ENCODE measurements at places on chromosomes 3 and 15.

DNA sequence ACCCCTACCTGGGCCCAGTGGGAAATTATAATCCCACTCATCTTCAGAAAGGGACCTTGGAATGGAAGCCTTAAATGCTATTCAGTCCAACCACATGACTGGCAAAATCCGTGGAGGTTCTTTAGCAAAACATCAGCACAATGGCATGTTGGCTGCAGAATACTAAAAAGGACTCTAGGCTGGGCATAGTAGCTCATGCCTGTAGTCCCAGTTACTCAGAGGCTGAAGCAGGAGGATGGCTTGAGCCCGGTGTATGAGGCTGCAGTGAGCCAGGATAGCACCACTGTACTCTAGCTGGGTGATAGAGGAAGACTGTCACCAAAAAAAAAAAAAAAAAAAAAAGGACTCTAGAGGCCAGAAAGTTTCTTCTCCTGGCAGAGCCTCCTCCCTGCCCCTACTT lies 60.6 kb upstream of the RYK start:
- no peak for DNase-seq

- no peak for DNase-seq
Observed at GRCh38 chr3:168975576-168975975, 687.9 kb downstream of the MECOM start.

GRCh38 chr3:188446014-188446413 lies 292.1 kb downstream of the LPP start:
- DNase-seq: no peak

- DNase-seq: no peak
Observed at GRCh38 chr3:23726811-23727548, 78.8 kb upstream of the UBE2E1 start.

DNA sequence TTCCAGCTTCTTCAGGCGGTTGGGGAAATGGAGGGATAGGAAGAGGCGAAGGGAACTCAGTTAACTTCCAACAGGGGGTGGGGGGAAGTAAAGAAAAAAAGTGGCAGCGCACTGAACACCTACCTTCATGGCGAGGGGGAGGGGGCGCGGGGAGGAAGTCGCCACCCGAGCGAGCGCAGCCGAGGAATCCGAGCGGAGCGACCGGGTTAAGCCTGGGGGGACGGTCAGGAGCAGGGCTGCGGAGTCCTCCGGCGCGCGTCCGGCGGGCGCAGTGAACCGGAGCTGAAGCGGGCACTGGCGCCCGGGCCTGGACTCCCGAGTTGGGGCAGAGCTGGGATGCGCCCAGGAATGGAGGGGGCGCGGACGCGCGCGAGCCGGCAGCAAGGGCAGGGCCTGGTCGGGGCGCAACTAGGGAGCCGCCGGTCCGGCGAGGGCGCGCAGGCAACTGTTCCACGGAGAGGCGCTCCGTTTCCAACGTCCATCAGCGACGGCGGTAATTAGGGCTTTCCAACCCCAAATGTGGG lies at the start of gene WNT5A:
TSS of gene WNT5A (minus strand) at position 450 of the 524 bp plus-strand sequence. CDS start at position 129, 321 bp downstream.
- DNase-seq: no peak

DNA sequence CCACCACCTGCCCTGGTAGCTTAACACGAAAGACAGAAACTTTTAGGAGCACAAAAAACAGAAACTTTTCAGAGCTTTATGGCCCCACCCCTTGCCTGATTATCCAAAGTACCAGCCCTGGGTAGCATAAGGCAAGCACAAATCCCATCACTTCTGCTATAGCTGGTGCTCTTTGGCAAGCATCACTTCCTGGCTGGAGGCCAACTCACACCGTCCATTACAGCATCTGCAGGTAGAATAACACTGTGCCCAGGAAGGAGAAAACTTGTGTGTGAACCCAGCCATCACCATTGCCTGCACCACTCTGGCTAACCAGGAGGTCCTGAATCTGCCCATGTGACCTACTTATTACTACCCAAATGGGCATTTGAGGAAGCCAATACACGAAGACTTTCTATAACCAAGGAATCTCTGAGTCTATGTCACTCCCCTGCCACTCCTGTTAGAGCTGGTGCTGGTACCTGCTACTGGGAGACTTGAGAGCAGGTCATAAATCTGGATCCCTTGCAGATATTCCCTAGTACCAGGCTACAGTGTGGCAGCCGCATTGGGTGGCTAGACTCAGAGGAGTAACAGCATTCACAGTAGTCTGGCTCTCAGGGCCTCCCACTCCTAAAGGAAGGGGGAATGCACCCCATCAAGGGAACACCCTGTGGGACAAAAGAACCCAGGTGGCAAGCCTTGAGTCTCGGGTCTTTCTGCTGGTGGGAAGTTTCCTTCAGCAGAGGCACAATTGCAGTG lies 73.3 kb upstream of the AKAP13 start:
- no peak for DNase-seq

DNA sequence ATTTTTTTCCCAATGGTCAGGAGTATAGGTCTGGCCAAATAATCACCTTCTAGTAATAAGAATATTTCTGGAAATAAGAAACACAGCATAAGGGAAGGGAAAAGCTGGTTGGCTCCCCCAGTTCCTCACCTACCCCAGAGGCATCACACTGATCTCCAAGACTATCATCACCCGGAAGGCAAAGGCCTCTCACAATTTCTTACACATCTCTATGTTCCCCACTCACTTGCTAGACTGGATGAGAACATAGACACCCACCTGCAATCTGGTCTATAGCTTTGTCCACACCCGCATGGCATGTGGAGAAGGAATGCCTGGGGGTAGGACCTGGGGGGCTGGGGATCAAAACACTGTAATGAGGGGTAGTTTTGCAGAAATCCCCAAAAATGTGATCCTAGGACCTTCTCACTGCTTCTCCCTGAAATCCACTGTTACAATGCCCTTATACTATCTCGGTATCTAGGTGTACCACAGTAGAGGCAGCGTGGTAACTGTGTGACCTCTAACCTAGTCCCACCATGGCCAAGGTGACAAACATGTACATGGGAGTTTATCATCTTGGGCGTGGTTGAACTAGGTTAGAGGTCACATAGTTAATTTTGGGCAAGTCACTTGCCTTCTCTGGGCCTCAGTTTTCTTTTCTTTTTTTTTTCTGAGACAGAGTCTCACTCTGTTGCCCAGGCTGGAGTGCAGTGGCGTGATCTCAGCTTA lies 29.5 kb upstream of the NRROS start:
- no peak for DNase-seq

DNA sequence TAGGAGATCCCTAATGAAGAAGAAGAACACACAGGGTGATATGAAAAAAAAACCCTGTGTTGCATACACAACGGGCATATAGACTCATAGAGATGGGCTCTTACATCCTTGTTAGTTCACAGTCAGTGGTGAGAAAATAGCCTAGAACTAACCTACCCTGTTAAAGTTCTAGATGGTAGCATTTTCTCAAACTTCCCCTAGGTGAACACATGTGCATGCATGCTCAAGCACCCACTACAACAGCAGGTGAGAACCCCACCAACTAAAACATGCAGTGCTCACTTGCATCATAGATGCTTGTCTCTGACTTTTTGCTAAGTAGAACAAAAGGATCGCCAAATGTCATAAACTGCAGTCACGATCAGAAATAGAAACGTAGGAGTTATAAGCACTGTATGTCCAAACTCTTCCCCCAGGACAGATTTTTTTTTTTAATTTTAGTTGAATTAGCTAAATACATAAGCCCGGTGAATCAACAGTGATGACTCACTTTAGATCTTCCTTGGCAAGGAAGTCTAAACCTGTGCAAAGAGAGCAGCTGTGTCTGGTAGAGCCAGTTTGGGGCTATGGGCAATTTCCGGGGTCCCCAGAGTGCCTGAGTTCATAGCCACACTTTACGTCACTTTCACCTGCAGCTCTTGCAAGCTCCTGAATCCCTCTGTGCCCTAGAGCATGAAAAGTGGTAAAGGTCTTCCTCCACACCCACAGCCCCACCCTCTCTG lies 96.2 kb upstream of the SEMA6D start:
- DNase-seq: no peak

GRCh38 chr15:70357453-70357852 lies 259.7 kb upstream of the TLE3 start:
- no peak for DNase-seq

GRCh38 chr15:78207110-78207458 lies 27.3 kb downstream of the ACSBG1 start:
- no peak for DNase-seq

- DNase-seq: no peak
Observed at GRCh38 chr3:74066456-74066855, 441.7 kb upstream of the PDZRN3 start.

GRCh38 chr3:141392897-141393734 lies 24.8 kb downstream of the ZBTB38 start:
- DNase-seq: no peak

DNA sequence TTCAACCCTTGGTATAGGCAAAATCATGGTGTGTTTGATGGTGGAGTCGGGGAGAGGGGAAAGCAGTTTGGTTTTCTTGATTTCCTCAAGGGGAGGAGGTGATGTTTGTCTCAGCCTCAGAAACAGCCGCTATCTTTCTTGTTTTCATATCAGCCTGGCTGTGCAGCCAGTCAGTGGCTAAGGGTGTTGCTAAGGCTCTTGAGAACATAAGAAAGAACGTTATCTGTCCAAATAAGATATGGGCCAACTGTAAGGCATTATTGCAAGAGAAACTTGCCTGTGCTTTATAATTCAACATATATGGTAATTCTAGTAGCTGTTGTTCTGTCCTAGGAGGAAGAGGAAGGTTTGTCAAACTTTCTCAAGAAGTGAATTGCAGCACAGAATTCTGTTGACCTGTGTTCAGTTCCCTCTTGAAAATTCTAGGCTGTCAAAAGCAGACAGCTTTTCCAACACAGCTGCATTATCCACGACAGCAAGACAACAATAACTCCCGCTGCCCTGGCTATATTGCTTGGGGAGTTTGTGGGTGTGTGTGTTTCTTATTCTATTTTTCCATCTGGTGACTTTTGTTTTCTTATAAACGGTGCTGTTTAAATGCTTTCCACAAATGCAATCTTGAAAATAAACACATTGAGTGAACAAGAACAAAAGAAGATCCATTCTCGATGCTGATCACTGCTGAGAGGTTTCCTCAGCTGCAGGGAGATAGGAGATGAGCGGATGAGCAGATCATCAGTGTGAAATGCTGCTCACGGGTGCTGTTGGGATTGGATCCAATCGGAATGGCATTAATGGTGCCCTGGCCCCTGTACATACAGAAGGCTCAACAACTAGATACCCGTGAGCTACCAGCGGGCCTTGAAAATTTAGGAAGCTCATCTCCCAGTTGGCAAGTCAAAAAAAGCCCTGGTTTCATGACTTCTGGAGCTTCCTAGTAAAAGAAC lies 90.8 kb upstream of the TNFAIP8L3 start:
- no peak for DNase-seq

DNA sequence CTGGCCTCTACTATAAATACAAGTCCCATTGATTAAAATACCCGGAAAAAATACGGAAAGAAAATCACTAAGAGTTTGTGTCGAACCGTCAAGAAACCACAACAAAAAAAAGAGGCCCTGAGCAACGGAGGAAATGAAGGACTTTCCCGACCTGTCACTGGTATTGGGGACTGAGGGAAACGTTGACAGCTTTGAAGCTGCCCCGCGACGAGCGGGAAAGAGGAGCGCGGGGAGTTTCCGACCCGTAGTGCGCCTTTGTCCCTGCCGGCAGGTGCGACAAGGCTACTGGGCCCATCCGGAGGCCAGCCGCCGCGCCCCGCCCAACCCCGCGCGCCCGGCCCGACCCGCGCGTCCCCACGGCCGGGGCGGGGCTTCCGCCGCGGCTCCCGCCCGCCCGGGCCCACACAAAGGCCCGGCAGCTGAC lies 416 bp downstream of the PBRM1 start:
- DNase-seq: peak; percentile 88

DNA sequence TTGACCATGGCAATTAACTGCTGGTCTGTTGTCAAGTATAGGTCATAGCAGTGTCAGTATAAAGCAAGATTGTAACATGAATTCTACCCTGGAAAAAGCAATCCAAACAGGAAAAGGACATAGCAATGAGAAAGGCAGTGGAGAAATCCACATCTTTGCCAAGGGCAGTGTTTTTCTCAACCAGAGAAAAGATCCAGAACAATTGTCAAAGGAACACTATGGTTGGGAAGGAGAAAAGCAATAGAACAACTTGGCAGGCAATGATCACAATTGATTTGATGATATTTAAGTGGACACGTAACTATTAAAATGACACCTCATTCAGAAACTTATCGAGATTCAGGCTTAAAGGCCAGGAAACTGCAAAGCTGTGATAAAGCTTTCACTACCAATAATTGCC lies 271.1 kb downstream of the DIPK2A start:
- no peak for DNase-seq

DNA sequence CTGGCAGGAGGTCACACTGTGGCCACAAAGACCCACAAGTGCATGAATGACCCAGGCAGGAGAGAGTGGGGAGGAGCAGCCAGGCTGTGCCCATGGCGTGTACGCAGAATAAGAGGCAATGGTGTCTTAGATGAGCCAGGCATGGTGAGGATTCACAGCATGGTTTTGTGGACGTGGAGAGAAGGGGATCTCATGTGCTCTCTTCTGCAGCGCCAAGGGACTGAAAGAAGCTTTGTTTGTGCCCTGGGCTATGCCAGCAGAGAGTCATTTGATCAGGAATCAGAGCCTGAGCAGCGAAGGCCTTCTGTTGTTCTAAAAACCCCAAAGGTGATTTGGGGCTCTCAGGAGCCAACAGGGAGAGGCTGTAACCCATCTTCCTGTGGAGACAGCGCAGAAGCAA lies 18.7 kb upstream of the RPP14 start:
- DNase-seq: no peak

DNA sequence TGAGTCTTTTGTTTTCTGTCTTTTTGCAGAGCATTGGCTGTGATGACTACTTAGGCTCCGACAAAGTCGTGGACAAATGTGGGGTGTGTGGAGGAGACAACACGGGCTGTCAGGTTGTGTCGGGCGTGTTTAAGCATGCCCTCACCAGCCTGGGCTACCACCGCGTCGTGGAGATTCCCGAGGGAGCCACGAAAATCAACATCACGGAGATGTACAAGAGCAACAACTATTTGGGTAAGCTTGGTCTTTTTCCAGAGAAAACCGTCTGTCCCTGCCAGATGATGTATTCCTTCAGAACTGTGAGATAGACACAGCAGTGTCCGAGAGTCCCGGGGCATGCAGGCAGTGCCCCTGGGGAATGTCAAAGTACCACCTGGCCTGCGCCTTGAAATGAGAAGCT lies 149.9 kb upstream of the NR2E3 start:
- no peak for DNase-seq

GRCh38 chr3:12462159-12462947 lies 21.9 kb upstream of the TSEN2 start:
- peak; percentile 38 for DNase-seq

GRCh38 chr3:37712421-37712820 lies 149.3 kb upstream of the CTDSPL start:
- no peak for DNase-seq

DNA sequence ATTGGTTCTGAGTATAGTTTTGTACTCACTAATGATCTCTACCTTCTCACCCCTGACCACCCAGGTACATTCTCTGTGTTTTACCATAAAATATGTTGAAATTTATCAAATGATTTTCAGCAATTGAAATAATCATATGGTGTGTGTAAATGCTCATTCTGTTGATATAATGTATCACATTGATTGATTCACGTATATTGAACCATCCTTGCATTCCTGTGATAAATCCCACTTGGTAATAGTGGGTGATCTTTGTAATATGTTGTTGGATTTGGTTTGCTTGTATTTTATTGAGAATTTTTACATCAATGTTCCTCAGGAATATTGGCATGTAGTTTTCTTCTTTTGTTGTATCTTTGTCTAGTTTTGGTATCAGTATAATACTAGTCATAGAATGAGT lies 1497.6 kb downstream of the OTOL1 start:
- DNase-seq: no peak

GRCh38 chr3:158683230-158683962 lies 10.9 kb upstream of the LXN start:
- no peak for DNase-seq

- no peak for DNase-seq
Observed at GRCh38 chr3:193796089-193796488, 203.1 kb downstream of the OPA1 start.
